ENCODE measurements at places on chromosomes 16 and 17. TPM values are rescaled to one million over a fixed set of nuclear protein-coding genes. Genes with fewer than 3 reads are reported as not detected.

GRCh38 chr17:74803388-74803930 is 27.3 kb upstream of the NAT9 start:
- no peak for DNase-seq

DNA sequence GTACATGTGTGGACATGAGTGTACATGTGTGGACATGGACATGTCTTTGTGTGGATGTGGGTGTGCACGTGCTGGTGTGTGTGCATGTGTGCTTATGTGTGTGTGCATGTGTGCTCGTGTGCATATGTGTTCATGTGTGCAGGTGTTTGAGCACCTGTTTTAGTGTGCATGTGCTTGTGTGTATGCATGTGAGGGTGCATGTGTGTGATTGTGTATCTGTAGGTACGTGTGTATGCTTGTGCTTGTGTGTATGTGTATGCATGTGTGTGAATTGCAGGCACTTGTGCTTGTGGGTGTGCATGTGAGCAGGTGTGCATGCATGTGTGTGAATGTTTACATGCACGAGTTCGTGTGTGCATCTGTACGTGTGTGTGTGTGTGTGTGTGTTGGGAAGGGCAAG is 300.6 kb upstream of the EEF2KMT start:
- no peak for DNase-seq

DNA sequence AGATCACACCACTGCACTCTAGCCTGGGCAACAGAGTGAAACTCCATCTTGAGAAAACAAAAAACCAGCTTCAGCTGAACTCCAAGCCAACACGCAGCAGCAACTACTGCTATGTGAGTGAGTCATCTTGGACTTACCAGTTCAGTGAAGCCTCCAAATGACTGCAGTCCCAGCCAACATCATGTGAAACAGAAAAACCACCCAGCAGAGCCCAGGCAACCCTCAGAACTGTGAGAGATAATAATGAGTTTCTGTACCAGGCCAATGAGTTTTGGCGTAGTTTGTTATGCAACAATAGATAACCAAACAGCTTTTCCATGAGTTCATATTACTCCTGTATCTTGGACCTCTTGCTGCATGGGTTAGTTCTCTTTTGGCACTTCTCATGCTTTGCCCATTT is 23.3 kb downstream of the PHF12 start:
- no peak for DNase-seq

GRCh38 chr17:37478187-37478586 is 11.5 kb upstream of the DUSP14 start:
- DNase-seq = no peak

- peak; percentile 68 for DNase-seq
Measured at GRCh38 chr17:3894911-3895343, 2.1 kb upstream of the CAMKK1 start.

- no peak for DNase-seq
Measured at GRCh38 chr16:82134846-82135245, 35.2 kb downstream of the MPHOSPH6 start.

GRCh38 chr17:3475812-3476610 is at the start of gene ASPA:
TSS of gene ASPA (plus strand) at chr17:3475997. CDS start at chr17:3476160, 163 bp downstream.
- no peak for DNase-seq

DNA sequence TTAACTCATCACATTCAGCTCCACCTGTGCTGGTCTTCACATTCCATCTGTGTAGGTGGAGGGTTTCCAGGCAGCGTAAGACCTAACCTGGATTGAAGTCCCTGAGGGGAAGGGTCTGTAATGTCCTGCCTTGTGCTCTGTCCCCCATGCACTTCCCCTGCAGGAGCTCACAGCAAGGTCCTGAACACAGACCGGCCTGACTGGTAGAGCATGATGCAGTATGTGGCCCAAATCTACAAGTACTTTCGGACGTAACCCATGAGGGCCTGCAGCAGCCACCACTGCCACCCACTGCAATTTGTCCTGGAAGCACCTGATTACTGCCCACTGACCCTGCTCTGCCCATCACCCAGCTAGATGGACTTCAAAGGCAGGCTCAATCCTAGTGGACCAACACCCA is 36.6 kb upstream of the ADORA2B start:
- no peak for DNase-seq

DNA sequence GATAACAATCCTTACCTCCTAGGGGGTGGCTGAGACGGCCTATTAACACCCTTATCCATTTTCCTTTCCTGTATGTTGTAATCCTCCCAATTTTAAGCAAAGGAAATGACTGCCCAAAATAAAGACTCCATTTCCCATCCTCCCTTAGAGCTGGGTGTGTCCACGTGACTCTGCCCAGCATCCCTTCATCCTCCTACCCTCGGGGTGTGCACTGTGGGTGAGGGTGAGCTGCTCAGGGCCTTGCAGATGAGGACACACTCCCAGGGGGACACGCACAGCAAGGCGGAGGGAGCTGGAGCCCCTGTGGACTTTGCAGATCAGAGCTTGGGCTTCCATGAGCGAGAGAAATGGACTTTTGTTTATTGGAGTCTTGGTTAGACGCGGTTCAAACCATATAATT is 186.8 kb downstream of the IRF8 start:
- no peak for DNase-seq

GRCh38 chr16:30472328-30472942 is at the start of gene ITGAL:
TSS of gene ITGAL (plus strand) at chr16:30472742. CDS start at chr16:30472838, 96 bp downstream.
- DNase-seq = peak; percentile 56

GRCh38 chr17:2215616-2216364 is 87.8 kb downstream of the SMG6 start:
- DNase-seq = peak; percentile 57

DNA sequence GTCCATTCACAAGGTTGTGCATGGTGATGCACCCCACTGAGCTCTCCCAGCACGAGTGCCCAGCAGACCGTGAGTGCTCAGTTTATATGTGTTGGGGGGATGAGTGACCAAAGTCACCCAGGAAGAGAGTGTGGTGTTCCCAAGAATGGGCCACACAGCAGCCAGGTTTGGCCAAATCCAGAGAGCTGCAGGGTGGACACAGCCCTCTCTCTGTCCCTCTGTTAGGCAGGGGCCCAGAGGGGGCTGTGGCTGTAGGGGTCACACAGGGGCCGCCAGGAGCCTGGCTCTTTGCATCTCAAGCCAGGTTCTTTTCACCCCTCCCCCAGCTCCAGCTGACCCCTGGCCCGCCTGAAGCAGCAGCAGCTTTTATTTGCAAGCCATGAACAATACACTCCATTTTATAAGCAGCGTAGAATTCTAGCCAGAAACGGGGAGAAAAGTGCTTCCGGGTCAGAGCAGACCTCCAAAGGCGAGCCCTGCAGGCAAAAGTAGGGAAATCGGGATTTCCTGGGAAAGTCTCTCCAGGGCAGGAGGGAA is 13.3 kb downstream of the COTL1 start:
- no peak for DNase-seq

DNA sequence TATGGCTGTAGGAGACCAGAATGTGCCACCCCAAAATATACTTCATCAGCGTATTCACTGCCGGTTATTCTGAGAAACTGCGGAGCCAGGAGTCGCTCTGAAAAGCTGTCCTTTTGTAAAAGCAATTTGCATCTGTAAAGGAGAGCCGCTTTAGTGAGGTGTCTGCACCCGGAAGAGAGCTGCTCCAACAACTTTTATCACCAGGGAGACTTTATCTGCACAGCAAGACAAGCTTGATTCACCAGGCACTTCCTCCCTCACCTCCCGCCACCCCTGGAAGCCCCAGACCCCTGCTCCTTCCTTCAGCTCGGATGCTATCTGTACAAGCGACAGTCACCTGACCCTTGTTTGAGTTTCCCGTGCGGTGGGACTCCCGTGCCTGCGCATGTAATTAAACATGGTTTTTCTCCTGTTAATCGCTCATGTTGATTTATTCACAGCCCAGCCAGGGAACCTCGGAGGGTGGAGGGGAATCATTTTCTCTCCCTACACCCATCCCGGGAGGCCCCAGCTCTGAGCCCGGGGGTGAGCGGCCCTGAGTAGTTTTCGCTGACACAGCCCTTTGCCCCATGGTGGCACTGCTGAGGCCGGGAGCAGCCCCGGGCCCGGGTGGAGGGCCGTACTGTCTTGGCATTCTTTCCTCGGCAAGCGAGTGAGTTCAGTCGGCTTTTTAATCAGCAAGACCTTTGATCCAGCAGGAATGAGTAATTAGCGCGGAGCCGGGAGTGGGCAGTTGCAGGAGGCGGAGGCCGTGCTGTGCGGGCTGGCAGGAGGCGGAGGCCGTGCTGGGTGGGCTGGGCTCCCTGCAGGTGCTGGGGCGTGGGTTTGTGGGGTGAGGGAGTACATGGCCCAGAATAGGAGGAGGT is 222.7 kb upstream of the CIBAR2 start:
- DNase-seq = peak; percentile 91

GRCh38 chr17:34370376-34370996 is 7.5 kb upstream of the CCL1 start:
- no peak for DNase-seq

- peak; percentile 32 for DNase-seq
Measured at GRCh38 chr16:78362524-78363135, 263.2 kb downstream of the WWOX start.

The KRT9 gene
- total RNA-seq = not detected

The CDH13 gene
- 21.4 TPM for total RNA-seq

The UMOD gene
- 1.3 TPM for total RNA-seq

The KRT32 gene
- total RNA-seq = not detected

The MYH8 gene
- total RNA-seq = not detected
